Natural killer cell treated with Interleukin-12 subunit alpha and Interleukin-12 subunit beta and Interleukin-15 and Interleukin-18, amount 100 ng/mL, for 72 hours (primary cell): ENCODE measurements at places on chromosomes 2 and 18. TPM values are rescaled to one million over a fixed set of nuclear protein-coding genes. Genes with fewer than 3 reads are reported as not detected.

GRCh38 chr18:75607701-75608100 is 180.2 kb upstream of the SMIM21 start:
- no peak for DNase-seq

DNA sequence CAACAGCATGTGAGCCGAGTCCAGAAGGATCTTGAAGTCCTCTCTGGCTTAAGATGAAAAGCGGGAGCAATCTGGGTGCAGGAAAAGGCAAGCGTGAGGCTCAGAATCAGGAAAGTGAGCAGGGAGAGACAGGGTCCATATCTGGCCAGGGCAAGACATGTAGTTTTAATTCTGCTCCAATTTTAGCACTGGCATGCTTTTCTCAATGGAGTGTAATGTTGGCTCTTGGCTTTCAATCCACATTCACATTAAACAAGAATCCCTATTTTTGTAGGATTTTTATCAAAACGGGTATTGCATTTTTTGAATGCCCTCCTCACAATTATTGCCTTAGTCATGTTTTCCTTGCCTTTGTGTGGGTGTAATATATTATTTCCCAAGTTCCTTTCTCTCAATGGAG is 6.0 kb downstream of the SPATA3 start:
- DNase-seq = no peak

GRCh38 chr2:215626812-215627281 is 191.0 kb upstream of the FN1 start:
- DNase-seq = no peak

The SOX11 gene
- not detected for total RNA-seq
